DMS79 (cell line): ENCODE measurements at places on chromosomes 6 and 20.
A peak's percentile ranks its signal among the peaks of the same experiment; 100 is the strongest.

GRCh38 chr6:31829633-31830283 is 2.2 kb downstream of the HSPA1B start:
- peak; percentile 25 for DNase-seq

GRCh38 chr6:112439432-112439831 is 92.3 kb downstream of the RFPL4B start:
- DNase-seq: no peak

DNA sequence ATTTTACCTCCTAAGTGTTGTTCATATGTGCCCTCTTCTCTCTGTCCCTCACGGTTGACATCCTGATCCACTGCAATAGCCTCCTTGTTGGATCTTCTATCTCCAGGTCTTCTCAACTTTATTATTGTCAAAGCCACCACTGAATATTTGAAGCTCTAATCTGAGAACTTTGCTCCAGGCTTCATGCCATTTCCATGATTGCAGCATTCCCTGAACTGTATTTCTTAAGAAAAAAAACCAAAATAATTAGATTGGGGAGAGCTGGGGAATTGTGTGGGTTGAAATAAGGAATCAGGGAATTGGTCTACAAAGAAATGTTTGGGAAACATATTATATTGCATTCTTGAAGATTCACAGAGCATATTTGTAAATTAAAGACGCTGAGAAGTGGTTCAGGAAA is 2.5 kb upstream of the STX7 start:
- DNase-seq: no peak

GRCh38 chr20:61896058-61896961 is 169.4 kb downstream of the TAF4 start:
- DNase-seq: peak; percentile 10
